ENCODE measurements at places on chromosomes 13 and 19.

DNA sequence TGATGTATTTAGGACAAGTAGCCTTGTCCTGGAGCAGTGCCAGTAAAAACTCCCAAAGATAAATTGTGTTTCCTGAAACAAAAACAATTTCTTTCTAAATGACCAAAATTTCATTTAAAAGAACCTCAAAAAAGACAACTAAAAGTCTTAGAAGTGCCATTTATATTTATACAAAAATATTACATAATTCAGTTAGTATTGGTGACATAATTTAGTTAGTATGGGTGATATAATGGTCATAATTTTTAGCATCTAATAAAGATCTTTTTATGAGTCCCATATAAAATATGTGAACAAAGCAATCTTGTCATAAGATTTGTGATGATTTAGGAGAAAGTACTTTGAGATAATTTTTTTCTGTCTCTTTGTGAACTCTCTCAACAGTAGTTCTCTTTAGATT is 76.0 kb downstream of the ELF1 start:
- DNase-seq: no peak

- peak; percentile 27 for DNase-seq
These were observed 21.1 kb downstream of the LATS2 start for GRCh38 chr13:21040120-21040826.

- DNase-seq: no peak
These were observed 52.1 kb downstream of the SERTM1 start for GRCh38 chr13:36725936-36726335.

GRCh38 chr13:73058432-73058735 is 421 bp upstream of the KLF5 start:
- peak; percentile 43 for DNase-seq

DNA sequence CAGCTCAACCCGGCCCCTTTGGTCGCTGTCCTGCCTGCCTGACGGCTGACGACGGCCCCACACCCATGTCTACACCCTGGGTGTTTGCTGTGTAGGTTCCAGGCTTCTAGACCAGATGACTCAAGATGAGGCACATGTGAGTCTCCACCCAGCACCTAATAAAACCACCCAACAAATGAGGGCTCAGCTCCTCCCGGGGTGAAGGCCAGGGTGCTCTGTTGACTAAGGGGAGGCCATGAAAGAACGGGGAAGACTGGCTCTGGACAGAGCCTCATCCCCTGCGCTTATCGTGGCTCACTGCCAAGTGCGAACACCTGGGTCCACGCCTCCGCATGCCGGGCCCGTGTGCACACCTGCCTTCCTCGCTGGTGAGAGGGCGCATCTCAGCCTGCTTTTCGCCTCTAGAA is 39.6 kb downstream of the COL4A2 start:
- no peak for DNase-seq

- peak; percentile 87 for DNase-seq
These were observed 31.3 kb upstream of the ISYNA1 start for GRCh38 chr19:18469069-18469846.

DNA sequence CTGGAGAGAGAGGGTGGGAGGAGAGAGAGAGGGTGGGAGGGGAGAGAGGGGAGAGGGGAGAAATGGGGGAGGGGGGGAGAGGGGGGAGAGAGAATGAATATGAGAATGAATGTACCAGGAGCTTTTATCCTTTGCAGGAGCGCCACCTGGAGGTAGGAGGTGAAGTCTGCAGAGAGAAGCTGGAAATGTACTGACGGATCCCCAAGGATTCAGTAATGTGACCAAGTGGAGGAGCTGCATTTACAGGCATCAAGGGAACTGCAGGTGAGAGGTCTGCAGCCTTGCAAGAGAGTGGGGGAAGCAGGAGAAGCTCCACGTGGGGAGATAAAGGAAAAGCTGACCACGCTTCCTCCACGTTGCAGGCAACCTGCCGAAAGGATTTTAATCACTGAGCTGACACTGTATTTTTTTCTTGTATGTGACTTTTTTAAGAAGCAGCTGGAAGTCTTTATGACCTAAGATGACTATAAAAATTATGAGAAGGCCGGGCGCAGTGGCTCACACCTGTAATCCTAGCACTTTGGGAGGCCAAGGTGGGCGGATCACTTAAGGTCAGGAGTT is 33.7 kb downstream of the VSTM1 start:
- peak; percentile 90 for DNase-seq

DNA sequence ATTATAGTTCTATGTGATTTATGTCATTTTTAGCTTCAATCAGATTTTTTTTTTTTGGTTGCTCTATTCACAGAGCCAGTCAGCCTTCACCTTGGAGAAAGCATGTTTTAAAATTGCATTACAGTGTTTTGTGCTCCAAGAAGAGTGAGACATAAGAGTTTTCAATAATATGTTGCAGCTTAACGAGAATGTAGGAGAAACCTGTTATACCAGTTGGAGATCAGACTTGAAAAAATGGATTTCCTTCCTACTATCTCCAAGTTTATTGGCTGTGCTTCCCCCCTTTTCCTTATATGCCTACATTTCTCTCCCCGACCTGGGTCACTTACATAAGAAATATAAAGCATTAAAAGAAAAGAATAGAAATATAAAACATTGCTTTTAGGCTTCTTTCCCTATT is 123.9 kb upstream of the ARGLU1 start:
- DNase-seq: no peak

GRCh38 chr19:38640368-38640767 is 7.1 kb upstream of the ACTN4 start:
- DNase-seq: no peak

GRCh38 chr13:99157046-99157445 is 43.6 kb upstream of the UBAC2 start:
- DNase-seq: no peak

GRCh38 chr19:47157431-47158321 is 27.0 kb downstream of the SAE1 start:
- peak; percentile 57 for DNase-seq

GRCh38 chr13:54953786-54954185 is 1925.2 kb downstream of the OLFM4 start:
- no peak for DNase-seq

All from Karpas-422 (cell line).